ENCODE measurements at places on chromosomes 3 and 15. TPM values are rescaled to one million over a fixed set of nuclear protein-coding genes. Genes with fewer than 3 reads are reported as not detected.

Gene CHCHD4
- 22.5 TPM for total RNA-seq

Gene KLHL40
- 0.71 TPM for total RNA-seq

Gene ZDHHC23
- 2.2 TPM for total RNA-seq

Gene SUMF1
- 12.2 TPM for total RNA-seq

Gene DLL4
- total RNA-seq: 0.43 TPM

Gene EIF3J
- 96.4 TPM for total RNA-seq

Gene COLQ
- total RNA-seq: 0.18 TPM

All from SJCRH30 (cell line).